ENCODE measurements at places on chromosomes 5 and 9. TPM values are rescaled to one million over a fixed set of nuclear protein-coding genes. Genes with fewer than 3 reads are reported as not detected.

The IFNA21 gene
- total RNA-seq = not detected

The EPB41L4B gene
- 5.8 TPM for total RNA-seq

The S1PR3 gene
- total RNA-seq = 0.76 TPM

The ARRDC1 gene
- 93.7 TPM for total RNA-seq

The PCDHB11 gene
- total RNA-seq = 0.85 TPM

The TAF11L5 gene
- total RNA-seq = not detected

The DMRTA1 gene
- 2.8 TPM for total RNA-seq

The CDX1 gene
- not detected for total RNA-seq

The YIPF5 gene
- total RNA-seq = 66.6 TPM

The IL13 gene
- not detected for total RNA-seq

DNA sequence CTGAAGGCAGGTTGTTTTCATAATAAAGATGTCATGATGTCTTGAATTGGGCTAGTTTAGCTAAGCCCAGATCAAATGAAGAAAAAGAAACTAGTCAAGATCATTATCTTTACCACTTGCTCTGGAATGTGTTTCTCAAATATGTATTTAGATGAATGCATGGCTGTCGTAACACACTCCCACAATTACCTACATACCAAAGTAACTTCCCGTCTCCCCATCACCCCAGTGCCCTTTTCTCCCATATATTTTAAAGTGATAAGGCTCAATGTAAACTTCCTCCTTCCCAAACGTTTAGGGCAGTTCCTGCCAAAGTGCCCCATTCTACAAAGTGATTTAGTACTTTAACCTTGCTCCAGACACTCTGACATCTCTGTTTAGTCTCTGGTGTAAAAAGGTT is 61.4 kb downstream of the SLC1A3 start:
- no peak for DNase-seq

- DNase-seq = peak; percentile 39
Observed at GRCh38 chr9:21831841-21832509, 29.5 kb downstream of the MTAP start.

GRCh38 chr9:30504502-30504905 is 1879.9 kb upstream of the ACO1 start:
- no peak for DNase-seq

DNA sequence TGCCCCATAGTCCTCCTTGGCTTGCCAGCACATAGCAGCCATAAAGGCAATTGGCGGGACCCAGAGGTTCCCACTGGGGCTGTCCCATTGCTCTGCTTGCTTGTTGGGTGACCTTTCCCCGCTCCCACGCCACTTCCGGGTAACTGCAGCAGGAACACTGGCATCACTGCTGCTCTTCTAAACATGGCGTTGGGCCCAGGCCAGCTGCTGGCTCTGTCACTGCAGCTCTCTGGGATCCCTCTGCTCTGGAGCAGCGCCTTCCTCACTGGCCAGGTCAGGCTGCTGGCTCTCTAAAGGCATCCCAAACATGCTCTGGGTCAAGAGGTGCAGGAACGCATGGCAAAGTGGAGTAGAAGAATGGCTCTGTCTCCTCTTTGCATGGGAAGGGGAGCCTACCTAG is 92.9 kb downstream of the DRD1 start:
- no peak for DNase-seq

DNA sequence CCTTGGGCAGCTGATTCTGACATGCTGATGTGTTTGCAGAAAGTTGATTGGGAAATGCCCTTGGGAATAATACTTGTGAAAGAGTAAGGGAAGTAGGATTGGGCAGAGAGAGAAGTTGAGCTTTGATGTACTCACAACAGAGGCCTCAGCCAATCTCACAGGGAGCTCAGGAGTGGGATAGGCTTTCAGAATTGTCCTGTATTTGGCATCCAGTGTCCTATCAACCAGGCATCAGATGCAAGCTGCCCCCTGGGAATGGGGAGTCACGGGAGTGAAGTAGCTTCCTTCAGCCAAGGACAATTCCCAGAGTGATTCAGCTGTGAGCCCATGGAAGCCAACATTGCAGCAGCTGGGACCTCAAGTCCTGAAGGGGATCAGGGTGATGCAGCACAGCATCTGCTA is 39.6 kb downstream of the DMAC1 start:
- DNase-seq = no peak

GRCh38 chr5:39811381-39811780 is 386.6 kb upstream of the DAB2 start:
- DNase-seq = no peak

GRCh38 chr9:85114799-85115198 is 445.3 kb downstream of the NTRK2 start:
- no peak for DNase-seq

- DNase-seq = no peak
Observed at GRCh38 chr9:90189306-90189705, 453.3 kb downstream of the DIRAS2 start.

DNA sequence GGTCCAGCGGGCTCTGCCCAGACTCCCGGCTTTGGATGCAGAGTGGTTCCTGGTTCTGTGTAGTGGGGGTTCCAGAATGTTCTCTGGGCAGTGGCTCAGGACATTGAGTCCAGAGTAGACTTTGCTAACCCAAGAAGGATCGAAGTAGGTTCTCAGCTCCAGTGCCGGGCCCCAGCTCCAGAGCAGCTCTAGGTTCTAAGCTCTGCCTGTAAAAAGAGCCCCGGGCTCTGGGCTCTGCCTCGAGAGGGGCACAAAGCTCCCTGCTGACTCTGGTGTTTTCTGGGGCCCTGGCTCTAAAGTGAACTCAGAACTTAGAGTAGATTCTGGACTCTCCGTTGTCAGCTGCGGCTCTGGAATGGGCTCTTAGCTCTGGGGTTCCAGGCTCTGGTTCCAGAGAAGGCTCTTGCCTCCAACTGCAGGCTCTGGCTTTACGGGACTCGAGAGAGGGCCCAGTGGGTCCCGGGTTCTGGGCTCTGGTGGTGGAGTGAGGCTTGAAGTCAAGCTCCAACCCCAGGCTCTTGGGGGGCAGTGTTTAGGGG is 414 bp downstream of the WDR38 start:
- no peak for DNase-seq

DNA sequence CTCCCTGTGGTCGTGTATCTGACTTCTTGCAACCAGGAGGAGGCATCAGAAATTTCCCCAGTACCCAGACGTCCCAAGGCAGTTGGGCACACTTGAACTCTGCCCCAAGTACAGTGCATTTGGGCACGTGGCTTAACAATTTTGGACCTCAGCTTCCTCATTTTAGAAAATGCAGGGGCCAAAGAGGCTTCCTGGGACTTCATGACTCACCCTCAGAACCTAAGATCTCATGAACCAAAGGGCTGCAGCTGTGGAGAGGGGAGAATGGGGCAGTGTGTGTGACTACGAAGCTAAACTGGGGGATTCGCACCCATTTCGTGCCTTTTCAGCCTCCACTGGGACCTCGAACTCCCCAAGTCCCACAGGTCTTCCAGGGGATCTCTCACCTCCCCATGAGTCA is 59.2 kb downstream of the SYK start:
- DNase-seq = no peak

DNA sequence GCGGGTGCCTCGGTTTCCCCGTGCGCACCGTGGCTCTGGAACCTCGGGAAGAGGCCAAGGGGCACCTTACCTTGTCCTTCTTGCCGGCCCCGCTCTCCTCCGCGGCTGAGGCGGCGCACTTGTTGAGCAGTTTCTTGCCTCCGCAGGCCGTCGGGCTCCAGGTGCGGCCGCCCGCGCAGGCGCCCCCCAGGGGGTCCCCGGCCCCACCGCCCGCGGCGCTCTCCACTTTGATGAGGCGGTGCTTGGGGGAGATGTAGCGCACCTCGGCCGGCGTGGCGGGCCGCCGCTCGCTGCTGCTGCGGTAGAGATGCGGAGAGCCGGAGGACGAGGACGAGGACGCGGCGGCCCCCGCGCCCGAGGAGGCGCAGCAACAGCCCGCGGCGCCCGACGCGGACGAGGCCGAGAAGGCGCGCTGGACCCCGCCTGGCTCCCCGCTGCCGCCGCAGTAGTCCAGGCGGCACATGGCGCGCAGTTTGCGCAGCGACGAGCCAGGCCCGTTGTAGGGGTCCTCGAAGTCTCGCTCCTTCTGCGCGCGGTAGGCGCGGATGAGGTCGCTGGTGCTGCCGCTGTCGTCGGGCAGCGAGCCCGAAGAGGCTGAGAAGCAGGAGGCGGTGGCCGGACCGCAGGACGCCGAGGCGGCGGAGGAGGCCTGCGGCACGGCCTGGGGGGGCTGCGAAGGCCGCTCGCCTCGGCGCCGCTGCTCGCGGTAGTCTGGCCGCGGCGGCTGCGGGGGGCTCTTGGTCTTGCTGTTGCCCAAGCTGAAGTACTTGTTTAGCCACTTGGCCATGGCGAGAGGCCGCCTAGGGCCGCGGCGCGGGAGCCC is 957 bp downstream of the SHB start:
- DNase-seq = no peak

DNA sequence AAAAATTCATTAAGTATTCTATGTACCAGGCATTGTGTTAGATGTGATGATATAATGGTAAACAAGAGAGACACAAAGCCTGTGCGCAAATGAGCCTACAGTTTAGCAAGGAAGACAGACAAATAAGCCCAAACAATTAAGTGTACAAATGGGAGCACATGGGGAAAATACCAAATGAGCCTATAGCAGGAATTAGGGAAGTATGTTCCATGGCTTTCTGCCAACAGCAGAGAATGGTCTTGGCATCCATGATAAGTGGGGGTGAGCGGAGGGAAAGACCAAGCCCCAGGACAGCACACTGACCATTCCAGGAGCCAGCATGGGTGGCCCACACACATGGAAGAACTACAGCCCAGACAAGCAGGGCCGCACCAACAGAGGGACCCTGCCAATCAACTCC is 369.7 kb downstream of the DEPDC1B start:
- no peak for DNase-seq

- DNase-seq = no peak
Observed at GRCh38 chr9:22102146-22103053, 93.3 kb upstream of the CDKN2B start.

DNA sequence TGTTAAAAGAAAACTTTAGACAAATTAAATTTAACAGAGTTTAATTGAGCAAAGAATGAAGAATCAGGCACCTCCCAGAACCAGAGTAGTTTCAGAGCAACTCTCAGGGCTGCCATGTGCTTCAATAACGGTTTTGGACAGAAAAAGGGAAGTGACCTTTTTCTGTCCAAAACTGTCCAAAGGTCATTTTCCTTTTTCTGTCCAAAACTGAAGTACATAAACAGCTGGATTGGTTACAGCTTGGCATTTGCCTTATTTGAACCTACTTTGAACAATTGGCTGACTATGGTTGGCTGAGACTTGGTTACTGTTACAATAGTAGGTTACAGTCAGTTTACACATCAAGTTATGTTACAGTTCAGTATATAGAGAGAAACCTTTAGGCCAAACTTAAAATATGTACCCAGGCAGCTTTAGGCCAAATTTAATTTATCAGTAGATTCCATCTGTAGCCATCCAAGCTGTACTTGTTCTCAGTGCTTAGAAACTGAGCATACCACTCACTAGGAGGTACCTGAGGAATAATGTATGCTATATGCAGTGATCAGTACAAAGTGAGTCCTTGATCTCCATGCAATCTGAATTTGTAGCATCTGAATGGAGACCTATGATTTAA is 44.0 kb downstream of the C9orf85 start:
- DNase-seq = no peak

DNA sequence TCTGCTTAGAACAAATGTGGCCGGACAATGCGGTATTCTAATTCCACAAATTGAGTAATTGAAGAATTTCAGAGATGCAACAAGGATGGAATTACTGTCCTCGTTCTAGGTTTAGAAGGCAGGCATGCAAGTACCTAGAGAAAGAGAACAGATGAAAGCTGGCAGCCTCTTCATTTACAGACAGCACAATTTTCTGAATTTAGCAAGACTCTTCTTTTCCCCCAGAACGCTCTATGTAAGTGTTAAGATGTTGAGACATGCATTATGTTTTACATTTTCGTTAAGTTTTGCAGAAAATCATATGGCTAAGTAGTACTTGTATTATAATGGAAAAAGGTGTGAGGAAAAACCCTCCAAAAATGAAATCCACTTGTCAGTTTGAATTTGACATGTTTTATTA is 259.5 kb upstream of the ARRDC3 start:
- no peak for DNase-seq

DNA sequence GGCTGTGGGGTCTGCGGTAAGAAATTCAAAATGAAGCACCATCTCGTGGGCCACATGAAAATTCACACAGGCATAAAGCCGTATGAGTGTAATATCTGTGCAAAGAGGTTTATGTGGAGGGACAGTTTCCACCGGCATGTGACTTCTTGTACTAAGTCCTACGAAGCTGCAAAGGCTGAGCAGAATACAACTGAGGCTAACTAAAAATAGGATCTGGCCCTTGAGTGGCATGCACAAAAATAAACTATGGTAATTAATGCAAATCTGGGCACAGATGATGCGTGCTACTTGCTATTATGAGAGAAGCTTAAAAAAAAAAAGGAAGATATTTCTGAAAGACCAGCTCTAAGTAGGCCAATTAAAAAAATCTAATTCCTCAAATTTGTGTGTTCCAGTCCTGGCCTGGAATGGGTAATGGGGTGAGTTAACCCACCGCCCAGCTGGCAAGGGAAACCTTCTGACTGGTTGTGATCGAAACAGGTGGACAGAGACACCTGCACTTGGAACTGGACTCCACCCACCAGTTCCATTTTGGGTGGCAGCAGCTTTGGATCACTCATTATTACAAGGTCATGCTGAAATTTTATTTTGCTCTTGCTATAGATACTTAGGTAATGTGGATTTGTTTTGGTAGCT is 26.6 kb upstream of the ZBTB34 start:
- DNase-seq = no peak

DNA sequence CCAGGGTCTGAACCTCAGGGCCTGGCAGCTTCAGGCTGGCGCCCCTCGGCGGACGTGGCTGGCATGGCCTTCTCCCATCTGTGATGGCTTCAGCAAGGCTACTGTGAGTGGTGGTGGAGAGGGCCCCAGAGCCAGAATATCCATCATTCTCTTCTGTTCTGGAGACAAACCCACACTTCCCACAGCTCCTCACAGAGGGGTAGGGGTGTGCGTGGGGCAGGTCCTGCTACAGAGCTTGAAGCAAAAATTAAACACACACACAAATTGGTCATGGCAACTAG is 9.6 kb downstream of the GPX3 start:
- no peak for DNase-seq

- no peak for DNase-seq
Observed at GRCh38 chr5:158985492-158985891, 114.2 kb downstream of the EBF1 start.

- no peak for DNase-seq
Observed at GRCh38 chr5:66898241-66898995, 298.2 kb downstream of the CD180 start.

- no peak for DNase-seq
Observed at GRCh38 chr9:18849890-18850677, 182.9 kb downstream of the SAXO1 start.

DNA sequence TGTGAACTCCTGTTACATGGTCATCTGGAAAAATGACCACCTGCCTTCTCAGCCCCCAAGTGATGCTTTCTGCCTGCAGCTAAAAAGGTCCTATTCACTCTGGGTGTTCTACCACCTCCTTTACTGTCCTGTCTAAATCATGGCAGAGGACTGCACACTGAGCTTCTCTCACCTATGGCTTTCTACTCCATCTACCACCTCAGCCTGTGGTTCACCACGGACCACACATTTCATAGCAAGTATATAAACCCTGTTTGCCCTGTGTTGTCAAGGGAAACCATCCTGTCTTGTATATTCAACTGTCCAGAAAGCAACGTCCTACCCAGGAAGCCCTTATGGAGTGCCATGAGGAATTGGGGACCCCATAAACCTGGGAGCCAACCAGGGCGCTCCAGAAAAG is 167.4 kb upstream of the ITGA1 start:
- no peak for DNase-seq

- DNase-seq = peak; percentile 51
Observed at GRCh38 chr9:34072868-34073590, 24.3 kb upstream of the UBAP2 start.

All from Calu3 (cell line).